ENCODE measurements at places on chromosomes 4 and X.
A peak's percentile ranks its signal among the peaks of the same experiment; 100 is the strongest.

DNA sequence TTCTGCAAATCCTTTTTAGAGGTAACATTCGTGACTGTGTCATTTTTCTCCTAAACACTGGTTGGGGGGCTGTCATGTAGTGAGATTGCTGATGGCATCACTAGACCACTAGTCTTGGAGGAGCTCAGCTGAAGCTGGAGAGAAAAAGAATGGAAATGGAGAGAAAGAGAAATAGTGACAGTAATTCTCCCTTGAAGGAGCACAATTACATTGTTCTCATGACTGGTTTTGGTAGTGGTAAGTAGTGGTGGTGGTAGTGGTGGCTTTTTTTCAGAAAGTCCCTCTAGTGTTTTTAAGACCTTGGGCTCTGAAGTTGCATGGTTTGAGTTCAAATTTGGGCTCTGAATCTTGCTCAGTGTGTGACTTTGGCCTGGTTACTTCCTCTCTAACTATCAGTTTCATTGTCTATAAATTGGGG lies 99.8 kb downstream of the LARP7 start:
- DNase-seq, result no peak

DNA sequence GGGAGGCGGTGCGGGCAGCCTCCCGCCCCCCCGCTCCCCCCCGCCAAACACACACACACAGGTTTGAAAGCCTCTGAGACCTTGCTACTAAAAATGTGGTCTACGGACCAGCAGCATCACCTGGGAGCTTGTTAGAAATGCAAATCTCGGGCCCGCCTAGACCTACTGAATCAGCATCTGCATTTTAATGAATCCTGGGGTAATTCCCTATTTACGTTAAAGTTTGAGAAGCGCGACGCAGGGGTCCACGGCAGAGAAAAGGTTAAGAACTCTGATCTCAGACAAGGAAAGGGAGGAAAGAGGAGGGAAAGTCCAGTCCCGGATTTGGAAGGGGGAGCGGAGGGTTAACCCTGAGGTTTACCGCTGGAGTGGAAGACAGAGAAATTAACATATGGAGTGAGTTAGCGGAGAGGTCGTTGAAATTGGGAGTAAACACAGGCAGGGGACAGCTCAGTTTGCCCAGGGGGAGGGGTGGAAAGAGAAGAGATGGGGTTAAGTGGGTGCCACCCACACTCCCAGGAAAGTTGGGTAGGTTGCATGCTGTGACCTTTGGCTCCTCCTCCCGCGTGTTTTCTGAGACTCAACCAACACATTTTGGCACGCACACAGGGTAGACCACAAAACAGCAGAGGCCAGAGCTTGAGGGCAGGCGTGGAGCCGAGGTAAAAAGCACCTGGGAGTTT lies 483.6 kb downstream of the BCOR start:
- DNase-seq, result no peak

- DNase-seq, result no peak
These were observed 72.2 kb upstream of the MXD4 start for GRCh38 chr4:2333916-2334644.

GRCh38 chr4:8549352-8549931 lies 30.8 kb upstream of the GPR78 start:
- DNase-seq, result no peak

DNA sequence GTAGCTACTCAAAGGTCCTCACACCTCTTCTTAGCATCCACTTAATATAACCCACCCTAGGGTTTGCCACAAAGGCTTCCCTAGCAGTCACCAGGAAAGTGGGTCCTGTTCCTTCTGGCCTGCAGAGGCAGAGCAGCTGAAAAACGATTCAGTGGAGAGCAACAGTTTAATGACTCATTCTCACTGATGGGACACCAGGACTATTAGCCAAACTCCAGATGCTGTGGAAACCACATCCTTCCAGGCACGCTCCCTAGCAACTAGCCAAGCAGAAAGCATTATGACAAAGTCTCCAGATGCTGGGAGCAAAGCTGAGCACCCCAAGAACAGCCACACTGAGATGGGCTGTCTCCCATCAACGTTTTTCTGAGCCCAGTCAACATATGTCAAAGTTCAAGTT lies 30.3 kb upstream of the UTP14A start:
- peak; percentile 0 for DNase-seq

GRCh38 chr4:6188687-6189305 lies 11.6 kb downstream of the JAKMIP1 start:
- DNase-seq, result no peak

DNA sequence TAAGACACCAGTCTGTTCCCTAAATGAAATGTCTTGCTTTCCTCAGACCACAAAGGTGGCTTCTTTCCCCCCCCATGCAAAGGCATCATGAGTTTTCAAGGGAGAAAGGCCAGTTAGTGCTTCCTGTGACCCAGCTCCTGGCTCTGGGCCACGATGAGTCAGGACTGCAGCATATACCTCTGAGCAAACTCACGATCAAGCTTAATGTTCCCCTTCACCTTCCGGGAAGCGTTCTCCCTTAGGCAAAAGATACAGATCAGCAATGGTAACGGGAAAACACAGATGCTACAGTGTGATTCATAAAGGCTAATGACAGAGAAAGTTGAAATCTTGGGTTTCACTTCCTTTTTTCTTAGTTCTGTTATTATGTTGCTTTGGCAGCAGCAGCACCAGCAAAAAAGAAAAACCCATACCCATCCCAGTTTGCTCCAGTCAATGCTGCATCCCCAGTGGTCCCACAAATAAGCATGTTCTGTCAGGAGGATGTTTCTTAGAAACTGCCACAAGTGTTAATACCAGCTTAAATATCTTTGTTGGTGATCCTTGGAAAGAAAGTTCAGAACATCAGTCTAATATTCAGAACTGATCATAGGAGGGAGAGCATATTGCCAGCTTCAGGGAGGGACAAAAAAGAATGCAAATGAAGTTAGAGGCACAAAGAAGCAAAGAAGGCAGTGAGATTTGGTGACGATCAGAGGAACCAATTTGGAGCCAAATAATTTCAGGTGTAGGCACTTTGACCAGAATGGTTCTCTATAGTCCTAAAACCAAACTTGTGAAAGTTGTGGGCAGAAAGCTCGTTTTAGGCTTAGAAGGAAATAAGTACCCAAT lies 41.2 kb downstream of the LONRF3 start:
- peak; percentile 63 for DNase-seq

DNA sequence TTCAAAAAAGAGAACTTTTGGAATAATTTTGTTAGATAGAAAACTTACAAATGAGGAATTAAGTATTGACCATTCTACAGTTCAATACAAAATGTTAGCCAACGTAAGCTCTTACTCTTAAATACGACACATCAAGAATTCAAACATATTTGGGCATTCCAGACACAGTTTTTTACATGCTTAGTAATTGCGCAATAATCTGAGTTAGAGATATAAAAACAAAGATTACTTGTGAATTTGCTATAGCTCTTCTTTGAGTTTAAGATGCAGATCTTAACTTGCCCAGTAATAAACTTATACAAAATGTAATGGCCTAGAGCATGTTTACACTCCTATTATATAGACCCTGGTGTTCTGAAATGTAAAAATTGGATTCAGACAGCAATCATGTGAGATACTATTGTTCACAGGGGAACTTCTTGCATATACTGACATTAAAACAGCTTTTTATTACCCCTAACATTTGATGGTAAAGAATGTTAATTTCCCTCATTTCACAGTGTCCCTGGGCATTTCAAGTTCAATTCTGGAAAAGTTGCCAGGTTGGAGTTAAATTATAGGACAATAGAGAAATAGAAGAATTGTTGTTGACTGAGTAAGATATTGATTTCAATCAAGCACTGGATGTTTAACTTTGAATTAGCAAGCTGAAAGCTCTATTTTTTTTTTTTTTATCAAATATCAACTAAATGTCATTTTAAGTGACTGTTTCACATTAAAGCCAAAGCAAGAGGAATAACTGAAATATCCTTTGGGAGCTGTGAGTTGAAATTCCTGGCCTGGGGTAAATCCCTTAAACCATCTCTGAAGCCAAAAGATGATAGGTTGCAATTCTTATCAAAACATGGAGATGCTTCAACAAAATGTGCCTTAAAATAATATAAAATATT lies 910 bp downstream of the HPGDS start:
- DNase-seq, result no peak

GRCh38 chrX:2351999-2352995 lies 148.5 kb downstream of the DHRSX start:
- DNase-seq, result peak; percentile 80

DNA sequence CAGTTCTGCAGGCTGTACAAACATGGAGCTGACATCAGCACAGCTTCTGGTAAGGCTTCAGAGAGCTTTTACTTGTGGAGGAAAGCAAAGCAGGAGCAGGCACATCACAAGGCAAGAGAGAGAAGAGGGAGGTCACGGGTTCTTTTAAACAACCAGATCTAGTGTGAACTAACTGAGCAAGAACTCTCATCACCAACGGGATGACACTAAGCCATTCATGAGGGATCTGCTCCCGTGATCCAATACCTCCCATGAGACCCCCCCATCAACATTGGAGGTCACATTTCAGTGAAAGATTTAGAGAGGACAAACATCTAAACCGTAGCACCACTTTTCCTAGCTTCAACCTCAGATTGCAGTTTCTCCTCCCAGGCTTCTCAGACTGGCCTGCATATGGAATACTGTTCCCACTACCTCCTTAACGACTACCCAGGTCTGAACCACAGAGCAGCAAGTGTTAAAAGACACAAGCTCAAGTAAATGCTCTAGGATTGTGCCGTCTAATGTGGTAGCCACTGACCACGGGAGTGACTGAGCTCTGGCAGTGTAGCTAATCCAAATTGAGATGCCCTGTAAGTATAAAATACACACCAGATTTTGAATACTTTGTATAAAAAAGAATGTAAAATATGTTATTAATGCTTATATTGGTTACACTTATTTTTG lies 192.7 kb downstream of the PTTG2 start:
- DNase-seq, result no peak

DNA sequence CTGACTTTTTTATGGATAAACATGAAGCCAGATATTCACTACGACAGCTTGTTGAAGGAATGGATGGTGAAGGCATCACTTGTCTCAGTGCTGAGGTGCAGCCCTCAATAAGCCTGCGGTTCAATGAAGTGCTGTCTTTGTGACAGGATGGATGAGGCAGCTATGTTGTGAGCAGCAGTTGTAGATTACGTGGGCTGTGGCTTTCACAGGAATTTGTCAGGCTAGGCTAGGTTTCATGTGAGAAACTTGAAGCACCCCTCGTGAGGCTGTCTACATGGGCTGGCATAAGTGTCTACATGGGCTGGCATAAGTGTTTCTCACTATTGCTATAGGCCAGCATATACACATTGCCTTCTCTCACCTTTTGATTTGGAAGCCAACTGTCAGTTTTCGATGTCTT lies 1050.0 kb downstream of the ADGRL3 start:
- DNase-seq, result no peak

GRCh38 chrX:14420841-14421240 lies 108.5 kb upstream of the GLRA2 start:
- DNase-seq, result no peak

- DNase-seq, result no peak
These were observed 450.1 kb upstream of the TENM3 start for GRCh38 chr4:181793096-181793495.

DNA sequence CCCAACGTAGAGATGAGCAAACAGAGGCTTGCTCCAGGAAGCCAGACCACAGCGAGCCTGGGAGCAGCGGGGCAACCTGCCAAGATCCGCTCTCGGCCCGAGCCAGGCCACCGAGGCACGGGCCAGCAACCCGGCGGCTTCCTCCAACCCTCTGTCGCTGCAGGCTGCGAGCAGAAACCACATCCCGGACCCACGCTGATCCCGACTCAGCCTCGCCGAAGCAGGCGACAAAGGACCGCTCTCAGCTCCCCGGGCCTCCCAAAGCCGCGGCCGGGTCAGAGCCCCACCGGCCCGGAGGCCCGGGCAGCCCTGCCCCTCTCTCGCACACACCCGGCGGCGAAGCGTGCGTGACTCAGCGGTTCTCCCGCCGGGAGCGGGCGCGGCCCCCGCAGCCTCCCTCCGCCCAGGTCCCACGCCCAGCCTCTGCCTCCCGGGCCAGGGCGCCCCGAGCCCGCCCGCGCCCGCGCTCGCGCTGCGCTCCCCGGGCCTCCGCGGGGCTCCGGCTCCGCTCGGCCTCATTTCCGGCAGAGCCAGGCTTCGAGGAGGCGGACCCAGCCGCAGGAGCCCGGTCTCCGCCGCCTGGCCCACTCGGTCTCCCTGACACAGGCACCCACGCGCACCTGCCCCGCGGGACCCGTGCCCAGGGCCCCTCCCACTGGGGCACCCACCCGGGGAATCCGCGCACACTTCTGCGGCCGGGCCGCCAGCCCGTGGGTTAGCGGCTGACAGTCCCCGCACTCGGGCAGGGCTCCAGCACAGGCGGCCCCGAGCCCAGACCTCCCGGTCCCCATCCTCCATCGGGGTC lies 1.7 kb downstream of the PPP2R2C start:
- no peak for DNase-seq

- no peak for DNase-seq
These were observed 2.2 kb downstream of the RBBP7 start for GRCh38 chrX:16867947-16868346.

DNA sequence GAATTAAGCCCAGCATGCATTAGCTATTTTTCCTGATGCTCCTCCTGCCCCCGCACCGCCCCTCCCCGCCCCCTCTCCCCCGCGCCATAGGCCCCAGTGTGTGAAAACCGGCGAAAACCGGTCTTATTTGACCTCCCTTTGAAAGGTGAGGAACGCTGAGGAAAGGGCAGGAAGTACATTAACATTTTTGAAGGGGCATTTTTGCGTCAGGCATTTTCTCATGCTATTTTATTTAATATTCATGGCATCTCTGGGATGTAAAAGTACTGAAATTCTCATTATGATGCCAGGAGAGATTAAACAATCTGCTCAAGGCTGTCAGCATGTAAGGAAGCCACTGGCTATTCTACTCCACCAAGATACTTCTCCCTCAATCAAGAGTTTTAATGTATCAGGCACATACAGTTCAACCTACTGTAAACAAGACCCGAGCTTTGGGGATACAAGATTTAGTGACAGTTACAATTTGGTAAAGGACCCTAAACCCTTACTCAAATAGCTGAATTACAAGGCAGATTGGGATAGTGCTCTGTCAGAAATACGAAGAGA lies 1.2 kb upstream of the NMU start:
- no peak for DNase-seq

DNA sequence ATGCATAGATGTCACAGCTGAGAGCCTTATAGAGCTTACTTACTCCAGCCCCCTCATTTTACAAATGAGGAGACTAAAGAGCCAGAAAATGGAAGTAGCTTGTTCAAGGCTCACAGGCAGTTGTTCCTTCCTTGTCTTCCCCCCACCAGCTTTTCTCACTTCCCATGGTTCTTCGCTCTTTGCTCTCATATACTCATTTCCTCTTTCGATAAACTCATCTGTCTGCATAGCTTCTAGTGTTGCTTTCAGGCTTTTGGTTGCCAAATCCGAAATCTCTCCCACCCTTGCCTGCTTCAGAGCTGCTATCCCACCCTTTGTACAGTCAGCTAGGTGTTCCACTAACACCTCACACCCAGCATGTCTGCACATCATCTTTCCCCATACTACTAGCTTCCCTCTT lies 25.0 kb upstream of the GJB1 start:
- DNase-seq, result no peak

- no peak for DNase-seq
These were observed 888 bp downstream of the RAB28 start for GRCh38 chr4:13483136-13483767.

DNA sequence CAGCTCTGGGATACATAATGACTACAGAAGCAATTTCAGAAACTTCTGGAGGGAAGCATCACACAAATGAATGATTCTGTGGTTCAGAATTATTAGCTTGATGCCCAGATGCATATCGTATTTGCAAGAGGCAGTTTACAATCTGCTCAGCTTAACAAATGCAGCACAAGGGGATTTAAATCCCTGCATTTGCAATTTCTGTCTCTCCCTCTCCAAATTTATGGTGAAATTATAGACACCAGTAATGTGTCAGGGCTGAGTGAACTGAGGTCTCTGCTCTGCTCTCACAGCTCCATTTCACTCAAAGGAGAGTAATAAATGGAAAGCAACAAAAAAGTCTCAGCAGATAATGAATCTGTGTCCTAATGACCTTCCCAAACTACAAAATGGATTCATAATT lies 80.2 kb downstream of the TMEM156 start:
- DNase-seq, result no peak
